CD4-positive, alpha-beta T cell treated with Interleukin-21 for 1 hour (primary cell): ENCODE measurements at places on chromosomes 1 and 21.

DNA sequence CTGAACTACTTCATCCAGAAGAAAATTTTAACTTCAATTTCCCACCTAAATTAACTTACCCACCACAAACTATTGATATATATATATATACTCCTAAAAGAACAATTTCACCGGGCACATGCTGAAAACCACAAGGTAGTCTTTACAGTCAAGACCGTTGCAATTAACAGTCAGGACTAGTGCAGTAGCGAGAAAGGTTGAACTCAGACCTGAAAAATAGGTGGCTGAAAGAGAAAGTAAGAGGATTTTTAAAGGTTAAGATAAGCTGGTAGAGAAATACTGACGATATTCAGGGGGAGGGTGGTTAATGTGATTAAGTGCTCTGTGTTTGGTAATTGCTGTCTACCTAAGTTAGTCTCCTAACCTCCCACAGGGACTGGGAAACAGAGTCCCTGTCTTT is 1153.5 kb upstream of the TMPRSS15 start:
- DNase-seq: no peak

GRCh38 chr1:31409946-31410858 is 2.8 kb upstream of the SERINC2 start:
- no peak for DNase-seq

- DNase-seq: no peak
Observed at GRCh38 chr21:36347278-36347961, 27.4 kb downstream of the MORC3 start.

DNA sequence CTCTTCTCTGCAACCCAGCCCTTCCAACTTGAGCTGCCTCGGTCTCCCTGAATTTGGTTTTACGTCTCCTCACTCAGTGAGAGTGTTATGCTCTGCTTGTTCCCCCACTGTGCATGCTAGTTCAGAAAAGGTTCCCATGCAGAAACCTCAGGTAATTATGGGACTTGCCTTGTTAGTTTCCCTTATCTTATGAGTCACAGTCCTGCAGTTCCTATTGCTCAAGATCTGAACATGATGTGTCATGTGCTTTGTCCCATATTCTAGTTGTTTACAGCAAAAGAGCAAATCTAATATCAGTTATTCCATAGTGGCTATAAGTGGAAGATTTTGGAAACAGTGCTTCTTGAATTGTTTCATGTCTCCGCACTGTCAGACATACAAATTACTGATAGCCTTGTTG is 74.4 kb downstream of the DUSP10 start:
- no peak for DNase-seq

GRCh38 chr1:2351723-2352122 is 39.6 kb downstream of the MORN1 start:
- DNase-seq: no peak

DNA sequence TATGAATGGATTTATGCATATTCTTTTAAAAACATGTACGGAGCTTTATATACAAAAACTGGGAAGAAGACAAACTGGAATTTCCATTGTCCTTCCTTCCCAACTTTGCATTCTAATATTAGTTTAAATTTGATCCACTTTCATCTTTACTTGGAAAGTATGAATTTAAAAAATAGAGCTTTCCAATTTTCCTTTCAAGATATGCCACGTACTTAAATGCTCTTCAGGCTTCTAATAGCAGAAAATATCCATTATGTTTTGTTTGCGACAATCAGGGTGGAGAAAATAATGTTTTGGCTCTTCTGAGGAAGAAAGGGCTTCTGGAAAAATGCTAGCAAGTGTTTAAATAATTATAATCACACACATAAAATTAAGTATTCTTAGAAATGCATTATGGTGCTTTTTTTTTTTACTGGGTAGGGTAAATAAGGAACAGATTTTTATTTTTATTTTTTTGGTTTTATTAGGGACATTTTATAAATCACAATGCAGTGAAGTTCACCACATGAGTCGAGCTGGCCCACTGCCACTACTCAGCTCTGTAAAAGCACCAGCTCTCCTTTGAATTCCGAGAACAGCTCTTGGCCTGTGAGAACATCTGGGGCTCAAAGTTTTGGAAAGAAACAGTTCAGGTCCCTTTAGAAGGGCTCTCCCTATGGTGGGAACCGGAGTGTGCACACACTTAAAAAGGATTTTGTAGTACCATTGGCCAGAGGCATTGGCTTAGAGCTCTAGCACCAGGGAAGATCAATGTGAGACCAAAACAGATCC is 287.4 kb upstream of the LYPLAL1 start:
- DNase-seq: no peak

- DNase-seq: no peak
Observed at GRCh38 chr1:234933475-234933874, 195.2 kb downstream of the TOMM20 start.

GRCh38 chr1:64564891-64565290 is 95.0 kb downstream of the CACHD1 start:
- DNase-seq: no peak

- DNase-seq: no peak
Observed at GRCh38 chr1:156293098-156293434, 2.4 kb downstream of the GLMP start.
